ENCODE measurements at places on chromosomes 4 and X.

DNA sequence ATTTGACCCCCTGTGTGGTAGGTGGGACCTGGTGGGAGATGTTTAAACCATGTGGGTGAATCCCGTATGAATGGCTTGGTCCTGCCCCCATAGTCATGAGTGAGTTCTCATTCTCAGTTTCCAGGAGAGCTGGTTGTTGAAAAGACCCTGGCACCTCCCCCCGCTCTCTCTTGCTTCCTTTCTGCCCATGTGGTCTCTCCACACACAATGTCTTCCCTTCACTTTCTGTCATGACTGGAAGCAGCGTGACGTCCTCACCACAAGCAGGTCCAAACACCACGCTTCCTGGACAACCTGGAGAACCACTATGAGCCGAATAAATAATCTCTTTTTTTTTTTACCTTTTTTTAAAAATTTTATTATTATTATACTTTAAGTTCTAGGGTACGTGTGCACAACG lies 3.5 kb upstream of the CSF2RA start:
- no peak for DNase-seq

DNA sequence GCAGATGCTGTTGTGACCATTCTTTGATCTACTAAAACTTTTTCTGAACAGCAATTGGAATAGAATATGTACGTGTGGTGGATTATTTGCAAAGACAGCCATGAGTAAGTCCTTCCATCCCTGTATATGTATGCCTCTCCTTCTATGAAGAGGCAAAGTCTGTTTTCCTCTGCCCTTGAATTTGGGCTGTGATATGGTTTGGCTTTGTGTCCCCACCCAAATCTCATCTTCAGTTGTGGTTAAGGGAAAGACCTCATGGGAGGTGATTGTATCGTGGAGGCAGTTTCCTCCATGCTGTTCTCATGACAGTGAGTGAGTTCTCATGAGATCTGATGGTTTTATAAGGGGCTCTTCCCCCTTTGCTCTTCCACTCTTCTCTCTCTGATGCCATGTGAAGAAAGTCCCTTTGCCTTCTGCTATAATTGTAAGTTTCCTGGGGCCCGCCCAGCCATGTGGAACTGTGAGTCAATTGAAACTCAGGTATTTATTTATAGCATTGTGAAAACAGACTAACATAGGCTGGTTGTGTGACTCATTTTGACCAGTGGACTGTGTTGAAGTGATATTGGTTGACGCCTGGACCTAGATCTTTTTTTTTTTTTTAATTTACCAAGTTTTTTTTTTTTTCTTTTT lies 108.3 kb upstream of the CAMK2D start:
- DNase-seq, result no peak

DNA sequence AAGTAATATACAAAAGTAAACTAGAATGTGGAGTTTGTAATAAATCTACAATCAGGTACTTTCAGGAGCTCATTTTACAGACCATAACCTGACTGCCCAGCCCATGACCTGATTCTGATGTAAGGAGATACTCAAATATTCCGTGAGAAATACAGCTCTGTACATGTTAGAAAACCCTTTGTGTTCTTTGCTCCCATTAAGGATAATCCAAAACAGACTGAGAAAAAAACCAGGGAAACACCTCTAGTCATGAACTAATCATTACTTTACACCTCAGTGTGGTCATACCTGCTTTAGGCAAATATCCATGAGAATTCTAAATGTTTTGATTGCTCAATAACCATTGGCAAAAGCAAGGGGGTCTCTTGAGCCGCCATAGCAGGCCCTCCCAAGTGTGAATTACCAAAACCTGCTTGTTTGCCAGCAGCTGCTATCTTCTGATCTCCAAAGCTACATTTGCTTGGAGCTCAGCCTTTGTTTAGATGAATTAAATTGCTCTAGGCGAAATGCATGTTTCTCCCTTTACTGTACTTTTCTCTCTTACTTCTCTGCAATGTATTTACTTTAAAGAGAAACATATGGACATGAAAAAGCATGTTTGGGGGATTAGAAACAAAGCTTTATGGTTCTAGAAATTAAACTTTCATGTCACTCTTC lies 79.1 kb downstream of the ANKRD50 start:
- DNase-seq, result no peak

- no peak for DNase-seq
Measured at GRCh38 chrX:964831-965416, 247.5 kb downstream of the CRLF2 start.

- DNase-seq, result no peak
Measured at GRCh38 chr4:89000844-89001360, 56.1 kb downstream of the FAM13A start.

DNA sequence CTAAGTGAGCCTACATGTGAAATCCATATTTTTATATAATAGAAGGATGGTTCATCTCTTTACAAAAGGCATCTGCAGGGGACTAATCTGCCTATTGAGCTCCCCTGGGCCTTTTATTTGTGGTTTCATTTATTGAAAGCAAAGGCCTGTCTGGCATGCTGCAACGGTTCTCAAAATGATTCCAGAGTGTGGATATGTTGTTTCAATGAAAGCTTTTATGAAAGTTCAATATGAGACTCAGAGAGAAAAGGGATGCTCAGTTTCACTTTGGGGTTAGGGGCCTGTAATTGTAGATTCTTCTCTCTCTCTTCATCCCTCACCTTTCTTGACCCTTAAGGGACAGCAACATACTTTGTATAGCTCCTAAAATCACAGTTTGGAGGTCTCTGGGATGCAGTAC lies 204.2 kb upstream of the CASK start:
- DNase-seq, result no peak

GRCh38 chr4:123701131-123701575 lies 304.6 kb downstream of the SPRY1 start:
- peak; percentile 15 for DNase-seq

DNA sequence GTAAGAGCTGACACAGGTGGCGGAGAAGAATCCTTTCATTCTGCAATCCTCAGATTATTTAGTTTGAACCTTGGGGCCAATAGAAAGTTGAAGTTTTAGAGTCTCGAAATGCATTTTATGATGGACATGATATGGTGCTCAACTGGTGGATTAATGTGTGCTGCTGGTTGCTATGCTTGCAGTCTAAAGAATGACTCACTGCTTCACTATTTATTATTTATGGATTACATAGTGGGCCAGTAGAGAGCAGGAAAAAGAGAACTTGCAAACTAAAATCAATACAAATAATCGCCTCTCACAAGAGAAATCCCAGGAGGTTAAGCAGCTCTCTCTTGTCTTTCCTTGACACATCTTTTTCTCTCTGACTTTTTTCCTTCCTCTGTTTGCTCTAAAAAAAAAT lies 2326.8 kb upstream of the AGA start:
- DNase-seq, result no peak

DNA sequence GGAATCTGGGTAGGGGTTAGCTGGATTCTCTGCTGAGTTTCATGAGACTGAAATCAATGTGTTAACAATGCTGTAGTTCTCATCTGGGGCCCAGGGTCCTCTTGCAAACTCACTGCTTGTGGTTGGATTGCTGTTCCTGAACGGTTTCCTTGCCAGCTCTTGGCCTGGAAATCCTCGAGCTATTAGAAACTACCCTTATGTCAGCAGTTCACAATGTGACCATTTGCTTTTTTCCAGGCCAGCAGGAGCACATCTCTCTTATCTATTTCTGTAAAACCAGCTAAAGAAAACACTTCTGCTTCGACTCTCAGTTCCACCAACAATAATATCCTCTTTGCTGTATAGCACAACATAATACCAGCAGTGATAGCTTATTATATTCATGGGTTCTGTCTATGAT lies 140.1 kb upstream of the TRAM1L1 start:
- DNase-seq, result no peak

GRCh38 chr4:4805887-4806286 lies 53.6 kb upstream of the MSX1 start:
- DNase-seq, result no peak

DNA sequence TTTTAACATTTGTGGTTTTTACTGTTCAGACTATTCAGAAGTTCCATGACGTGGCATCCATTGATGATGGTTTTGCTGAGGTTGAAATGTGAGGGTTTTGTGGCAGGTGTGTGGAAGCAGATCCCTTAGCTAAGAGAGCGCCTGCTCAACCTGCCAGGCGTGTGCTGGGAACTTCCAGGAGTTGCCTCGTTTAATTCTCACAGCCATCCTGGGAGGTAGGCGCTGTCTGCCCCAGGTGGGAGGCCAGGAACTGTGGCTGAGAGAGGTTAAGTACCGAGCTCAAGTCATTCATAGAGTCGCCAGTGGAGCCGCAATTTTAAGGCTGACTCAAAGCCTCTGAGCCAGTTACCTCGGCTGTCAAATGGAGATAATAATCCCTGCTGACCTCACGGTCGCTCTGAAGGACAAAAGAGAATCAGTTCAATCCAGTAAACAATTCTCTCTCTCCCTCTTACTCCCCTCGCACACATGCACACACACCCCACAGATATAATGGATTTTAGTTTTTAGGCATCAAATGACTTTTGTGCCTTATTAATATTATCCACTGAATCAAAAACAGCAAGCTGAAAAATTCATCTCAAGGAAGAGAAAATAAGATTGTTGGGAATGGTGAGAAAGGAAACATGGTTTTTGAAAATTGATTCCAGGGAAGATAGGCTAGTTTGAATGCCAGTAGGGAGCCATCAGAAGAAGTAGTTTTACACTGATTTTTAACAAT lies 171.3 kb downstream of the PTTG2 start:
- no peak for DNase-seq

GRCh38 chrX:63934160-63934559 lies 149.1 kb upstream of the ARHGEF9 start:
- DNase-seq, result no peak

- DNase-seq, result no peak
Measured at GRCh38 chr4:181650033-181650825, 593.0 kb upstream of the TENM3 start.

- peak; percentile 92 for DNase-seq
Measured at GRCh38 chrX:80807992-80808735, 1.5 kb downstream of the BRWD3 start.

- no peak for DNase-seq
Measured at GRCh38 chrX:136773648-136774047, 7.1 kb downstream of the ARHGEF6 start.

- DNase-seq, result peak; percentile 57
Measured at GRCh38 chr4:67871867-67872266, 11.9 kb downstream of the TMPRSS11D start.

GRCh38 chr4:138114434-138114833 lies 127.7 kb downstream of the SLC7A11 start:
- no peak for DNase-seq

GRCh38 chr4:179292468-179292867 lies 1850.2 kb upstream of the AGA start:
- no peak for DNase-seq

- DNase-seq, result no peak
Measured at GRCh38 chr4:15151033-15151432, 148.8 kb downstream of the CPEB2 start.

GRCh38 chrX:21875013-21875412 lies 19.2 kb downstream of the YY2 start:
- no peak for DNase-seq

GRCh38 chrX:40854242-40854641 lies 118.9 kb upstream of the MED14 start:
- no peak for DNase-seq

DNA sequence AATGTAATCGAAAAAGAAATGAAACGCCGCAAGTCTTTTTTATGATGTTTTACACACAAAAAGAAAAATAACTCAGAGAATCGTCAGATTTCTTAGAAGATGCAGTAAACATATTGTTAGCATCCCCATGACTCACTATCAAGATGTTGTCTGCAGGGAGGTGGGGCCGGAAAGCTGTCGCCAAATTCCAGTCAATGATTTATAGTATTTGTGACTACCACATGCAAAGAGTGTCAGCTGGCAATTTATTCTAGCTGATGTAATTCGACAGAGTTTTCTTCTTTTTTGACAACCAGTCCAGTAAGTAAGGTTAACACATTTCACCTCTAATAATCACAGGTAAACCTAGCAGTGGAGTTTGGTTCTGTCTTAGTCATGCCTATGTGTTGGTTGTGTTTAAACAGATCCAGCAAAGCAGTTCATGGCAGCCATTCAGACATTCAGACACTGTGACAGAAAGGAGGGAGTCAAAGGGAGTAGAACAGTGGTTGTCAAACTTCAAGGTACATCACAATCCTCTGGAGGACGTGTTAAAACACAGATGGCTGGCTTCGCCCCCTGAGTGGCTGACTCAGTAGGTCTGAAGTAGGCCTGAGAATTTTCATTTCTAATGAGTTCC lies 19.8 kb upstream of the PPP1R2C start:
- peak; percentile 47 for DNase-seq

- peak; percentile 100 for DNase-seq
Measured at GRCh38 chrX:386768-387575, at the start of gene PPP2R3B. Gene PPP2R3B (minus strand): TSS chrX:386907. CDS start chrX:386691, 216 bp downstream.

- DNase-seq, result no peak
Measured at GRCh38 chr4:106806158-106806797, 229.8 kb downstream of the DKK2 start.

GRCh38 chrX:132452911-132453550 lies 35.8 kb downstream of the MBNL3 start:
- no peak for DNase-seq

GRCh38 chrX:78116766-78117165 lies 12.7 kb downstream of the PGK1 start:
- DNase-seq, result no peak

- no peak for DNase-seq
Measured at GRCh38 chr4:180105362-180105761, 2137.8 kb upstream of the TENM3 start.

DNA sequence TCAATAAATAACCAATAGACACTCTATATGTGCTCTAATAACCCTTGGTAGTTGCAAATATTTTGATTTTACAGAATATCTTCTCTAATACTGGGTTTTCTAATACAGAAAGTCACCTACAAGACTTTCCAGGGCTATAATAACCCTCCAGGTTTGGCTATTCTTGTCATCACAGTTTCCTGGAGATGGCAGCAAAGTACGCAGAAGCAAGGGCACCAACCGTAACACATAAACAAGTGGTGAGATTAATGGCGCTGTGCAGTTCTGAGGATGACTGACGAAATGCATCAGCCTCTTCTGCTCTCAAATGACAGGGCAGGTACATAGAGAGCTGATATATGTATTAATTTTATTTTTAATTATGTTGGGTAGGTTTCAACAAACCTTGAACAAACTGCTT lies 122.4 kb downstream of the C4orf33 start:
- DNase-seq, result no peak

DNA sequence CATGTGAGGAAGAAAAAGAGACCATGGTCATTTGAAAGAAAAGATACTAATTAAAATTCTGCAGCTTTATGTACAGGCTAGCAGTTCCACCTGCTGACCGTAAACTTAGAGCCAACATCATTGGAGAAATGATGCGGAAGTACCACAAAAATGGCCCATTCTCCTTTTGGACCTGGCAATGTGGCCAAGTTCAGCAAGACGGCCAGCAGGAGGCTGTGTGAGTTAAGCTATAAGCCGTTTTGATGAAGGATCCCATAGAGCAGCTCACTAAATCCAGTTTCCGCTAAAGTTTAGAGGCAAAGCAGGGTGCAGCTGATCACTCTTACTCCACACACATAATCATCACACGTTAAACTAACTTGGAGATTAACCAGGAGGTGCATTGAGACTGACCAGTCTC lies 133.8 kb downstream of the LDB2 start:
- DNase-seq, result no peak
